NCI-H1092 treated with DMSO at 0.1 percent for 48 hours (cell line): ENCODE measurements at places on chromosomes 2 and 18.

- DNase-seq = no peak
Measured at GRCh38 chr18:136433-136832, 21.9 kb upstream of the USP14 start.

GRCh38 chr2:80348078-80348477 is 43.5 kb upstream of the LRRTM1 start:
- DNase-seq = no peak

GRCh38 chr2:225192869-225193268 is 150.6 kb upstream of the DOCK10 start:
- no peak for DNase-seq

GRCh38 chr2:168794968-168795367 is 7.5 kb upstream of the NOSTRIN start:
- no peak for DNase-seq

DNA sequence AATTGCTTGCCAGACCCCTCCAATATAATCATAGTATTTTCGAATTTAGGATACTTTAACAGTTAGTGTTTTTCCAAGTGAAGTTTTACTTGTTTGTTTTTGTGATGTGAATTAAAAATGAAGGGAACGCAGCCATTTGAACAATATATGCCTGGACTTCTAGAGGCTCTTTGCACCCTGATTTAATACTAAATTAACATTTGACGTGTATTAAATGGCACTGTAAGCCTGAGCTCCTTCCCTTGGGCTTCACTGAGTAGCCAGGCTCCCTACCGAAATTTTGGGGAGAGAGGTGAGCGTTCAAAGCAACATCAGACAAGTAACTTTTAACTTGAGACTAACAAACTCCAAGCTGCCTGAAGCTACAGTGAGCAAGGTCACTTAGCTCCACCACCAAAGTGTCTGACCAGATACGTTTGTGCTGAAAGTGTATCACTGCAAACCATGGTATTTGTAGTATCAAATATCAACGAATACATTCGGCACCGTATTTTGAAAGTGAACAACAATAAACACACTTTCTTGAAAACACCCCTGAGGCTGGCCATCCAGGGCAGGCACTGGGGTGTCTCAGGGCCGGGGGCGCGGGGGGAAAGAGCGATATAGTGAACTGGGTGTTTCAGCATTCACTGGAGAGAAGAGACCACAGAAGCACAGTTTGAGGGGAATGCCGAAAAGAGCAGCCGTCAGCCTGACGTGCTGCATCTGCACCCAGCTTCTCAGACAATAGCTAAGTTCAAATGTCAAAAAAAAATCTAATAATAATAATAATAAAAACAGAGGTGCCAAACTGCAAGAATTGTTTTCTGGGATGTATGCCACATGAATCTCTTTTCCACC is 7.7 kb upstream of the POU3F3 start:
- no peak for DNase-seq
